Lung (tissue), 17 donors: ENCODE measurements at places on chromosomes 7 and 10. TPM values are rescaled to one million over a fixed set of nuclear protein-coding genes. Genes with fewer than 3 reads are reported as not detected.

TFR2 gene
- 2.1 TPM for total RNA-seq

ZNF503 gene
- total RNA-seq = 24.8 TPM

TRIL gene
- 2.9 TPM for total RNA-seq

ATOH7 gene
- total RNA-seq = not detected

- no peaks in the 10 kb centered on the region for H3K27me3 ChIP-seq
- H3K36me3 ChIP-seq = peaks cover 29% of the 10 kb centered on the region
- H3K27ac ChIP-seq = peak overlapping the region; percentile 54
- H3K4me3 ChIP-seq = no peak overlapping the region
- H3K4me1 ChIP-seq = peaks cover under 1% of the 10 kb centered on the region
These were observed 33.2 kb downstream of the TACR2 start for GRCh38 chr10:69383558-69383957.

DNA sequence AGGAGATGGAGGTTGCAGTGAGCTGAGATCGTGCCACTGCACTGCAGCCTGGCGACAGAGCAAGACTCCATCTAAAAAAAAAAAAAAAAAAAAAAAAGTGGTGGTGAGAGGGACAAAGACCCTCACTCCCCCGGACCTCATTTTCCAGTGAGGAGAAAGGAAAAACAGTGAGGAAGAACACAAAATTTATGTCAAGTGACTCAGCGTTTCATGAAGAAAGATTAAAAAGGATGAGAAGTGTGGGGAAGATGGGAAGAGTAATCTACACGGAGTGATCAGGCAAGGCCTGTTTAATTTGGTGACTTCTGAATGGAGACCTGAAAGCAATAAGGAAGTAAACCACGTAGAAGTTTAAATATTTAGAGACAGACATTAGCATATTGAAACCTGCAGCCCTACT lies 7.0 kb downstream of the NUDT5 start:
- DNase-seq = no peak
- no peaks in the 10 kb centered on the region for H3K27me3 ChIP-seq
- no peaks in the 10 kb centered on the region for H3K4me1 ChIP-seq

GRCh38 chr10:132752961-132753360 lies 33.0 kb downstream of the NKX6-2 start:
- H3K36me3 ChIP-seq = peaks cover 24% of the 10 kb centered on the region
- no peaks in the 10 kb centered on the region for H3K4me1 ChIP-seq
- H3K4me3 ChIP-seq = no peak overlapping the region
- H3K27ac ChIP-seq = no peak overlapping the region

DNA sequence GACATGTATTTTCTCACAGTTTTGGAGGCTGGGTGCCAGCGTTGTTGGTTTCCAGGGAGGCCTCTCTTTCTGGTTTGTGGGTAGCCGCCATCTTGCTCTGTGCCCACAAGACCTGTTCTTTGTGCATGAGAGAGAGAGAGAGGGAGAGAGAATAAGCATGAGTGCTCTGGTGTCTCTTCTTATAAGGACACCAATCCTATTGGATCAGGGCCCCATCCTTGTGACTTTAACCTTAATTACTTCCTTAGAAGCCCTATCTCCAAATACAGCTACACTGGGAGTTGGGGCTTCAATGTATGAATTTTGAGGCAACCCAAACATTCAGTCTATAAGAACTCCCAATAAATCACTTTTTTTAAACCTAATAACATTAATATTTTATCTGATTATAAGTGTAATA lies 114.6 kb downstream of the PARP12 start:
- H3K4me1 ChIP-seq = peaks cover 10% of the 10 kb centered on the region
- DNase-seq = no peak
- H3K4me3 ChIP-seq = no peak overlapping the region
- H3K36me3 ChIP-seq = no peaks in the 10 kb centered on the region
- H3K27me3 ChIP-seq = no peaks in the 10 kb centered on the region

GRCh38 chr7:158314394-158314793 lies 273.2 kb downstream of the PTPRN2 start:
- DNase-seq = no peak
- H3K4me3 ChIP-seq = no peak overlapping the region
- H3K4me1 ChIP-seq = no peaks in the 10 kb centered on the region
- no peaks in the 10 kb centered on the region for H3K36me3 ChIP-seq
- no peak overlapping the region for H3K27ac ChIP-seq
- H3K27me3 ChIP-seq = peaks cover 2% of the 10 kb centered on the region

DNA sequence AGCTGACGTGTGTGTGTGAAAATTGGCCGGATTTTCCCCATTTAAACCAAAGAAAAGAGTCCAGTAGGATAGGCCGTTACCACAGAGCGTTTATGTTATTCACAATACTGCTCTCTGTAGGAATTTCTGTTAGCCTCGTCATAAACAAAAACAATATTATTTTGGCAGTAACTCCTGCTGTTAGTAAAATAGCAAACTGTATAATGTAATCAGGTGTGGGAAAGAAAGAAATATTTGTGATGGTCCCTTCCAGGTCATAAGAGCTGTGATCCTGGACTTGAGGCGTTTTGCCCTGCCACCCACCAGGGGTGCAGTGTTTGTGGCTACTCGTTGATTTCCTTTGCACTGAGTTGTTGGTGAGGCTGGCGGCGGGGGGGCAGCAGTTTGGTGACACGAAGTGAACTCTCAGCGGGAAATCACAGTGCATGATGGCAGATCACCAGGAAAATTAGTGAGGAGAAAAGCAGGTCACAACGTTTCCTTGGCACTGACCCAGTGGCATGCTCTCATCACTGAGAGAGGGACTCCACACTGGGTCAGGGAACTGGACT lies 2.8 kb downstream of the EEPD1 start:
- peak overlapping the region; percentile 29 for H3K4me3 ChIP-seq
- no peak overlapping the region for H3K27ac ChIP-seq
- peak; percentile 67 for DNase-seq

DNA sequence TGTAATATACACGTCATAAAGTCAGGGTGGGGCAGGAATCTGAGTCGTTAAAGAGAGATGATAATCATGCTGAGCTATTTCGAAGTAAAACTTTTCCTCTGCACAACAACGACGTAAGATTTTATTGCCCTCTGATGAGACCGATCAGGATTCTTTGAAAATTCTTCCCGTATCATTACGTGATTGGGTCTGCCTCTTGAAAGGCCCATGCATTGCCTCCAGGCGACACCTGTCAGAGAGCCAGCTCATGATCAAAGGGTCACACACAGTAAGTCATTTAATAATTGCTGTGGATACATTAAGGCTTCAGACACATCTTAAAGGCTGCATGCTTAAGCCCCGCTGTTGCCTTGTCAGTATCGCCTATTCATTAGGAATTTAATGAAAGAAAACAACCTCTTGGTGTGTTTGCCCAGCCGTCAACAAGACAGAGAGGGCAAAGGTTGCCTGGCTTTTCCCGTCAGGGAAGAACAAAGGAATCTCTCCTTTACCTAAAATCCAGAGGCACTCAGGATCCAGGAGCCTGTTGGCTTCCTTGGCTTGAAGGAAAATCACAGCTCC lies 189.0 kb upstream of the SH2B2 start:
- H3K4me1 ChIP-seq = no peaks in the 10 kb centered on the region
- no peak overlapping the region for H3K4me3 ChIP-seq
- peak; percentile 14 for DNase-seq
- no peak overlapping the region for H3K27ac ChIP-seq
- H3K27me3 ChIP-seq = no peaks in the 10 kb centered on the region
- H3K36me3 ChIP-seq = peaks cover 20% of the 10 kb centered on the region

DNA sequence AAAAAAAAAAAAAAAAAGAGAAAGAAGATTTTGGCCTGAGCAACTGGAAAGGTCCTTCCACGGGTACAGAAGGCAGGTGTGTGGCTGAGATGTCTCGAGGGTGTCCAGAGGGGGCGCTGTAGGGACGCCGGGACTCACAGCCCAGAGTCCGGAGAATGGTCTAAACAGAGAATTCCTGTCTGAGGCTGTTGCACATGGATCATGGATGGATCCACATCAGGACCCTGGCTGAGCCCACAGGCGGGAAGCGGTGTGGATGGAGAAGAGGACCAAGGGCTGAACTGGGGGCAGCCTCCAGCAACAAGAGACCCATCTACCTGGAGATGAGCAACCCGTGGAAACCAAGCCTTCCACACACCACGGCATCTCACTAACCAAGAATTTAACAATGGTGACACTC lies 55.0 kb downstream of the PKD1L1 start:
- H3K27me3 ChIP-seq = no peaks in the 10 kb centered on the region
- no peaks in the 10 kb centered on the region for H3K36me3 ChIP-seq
- no peak overlapping the region for H3K27ac ChIP-seq
- no peaks in the 10 kb centered on the region for H3K4me1 ChIP-seq

- no peaks in the 10 kb centered on the region for H3K36me3 ChIP-seq
- no peak for DNase-seq
- H3K27me3 ChIP-seq = no peaks in the 10 kb centered on the region
- H3K27ac ChIP-seq = no peak overlapping the region
These were observed 8.7 kb downstream of the RASGEF1A start for GRCh38 chr10:43258211-43258561.

DNA sequence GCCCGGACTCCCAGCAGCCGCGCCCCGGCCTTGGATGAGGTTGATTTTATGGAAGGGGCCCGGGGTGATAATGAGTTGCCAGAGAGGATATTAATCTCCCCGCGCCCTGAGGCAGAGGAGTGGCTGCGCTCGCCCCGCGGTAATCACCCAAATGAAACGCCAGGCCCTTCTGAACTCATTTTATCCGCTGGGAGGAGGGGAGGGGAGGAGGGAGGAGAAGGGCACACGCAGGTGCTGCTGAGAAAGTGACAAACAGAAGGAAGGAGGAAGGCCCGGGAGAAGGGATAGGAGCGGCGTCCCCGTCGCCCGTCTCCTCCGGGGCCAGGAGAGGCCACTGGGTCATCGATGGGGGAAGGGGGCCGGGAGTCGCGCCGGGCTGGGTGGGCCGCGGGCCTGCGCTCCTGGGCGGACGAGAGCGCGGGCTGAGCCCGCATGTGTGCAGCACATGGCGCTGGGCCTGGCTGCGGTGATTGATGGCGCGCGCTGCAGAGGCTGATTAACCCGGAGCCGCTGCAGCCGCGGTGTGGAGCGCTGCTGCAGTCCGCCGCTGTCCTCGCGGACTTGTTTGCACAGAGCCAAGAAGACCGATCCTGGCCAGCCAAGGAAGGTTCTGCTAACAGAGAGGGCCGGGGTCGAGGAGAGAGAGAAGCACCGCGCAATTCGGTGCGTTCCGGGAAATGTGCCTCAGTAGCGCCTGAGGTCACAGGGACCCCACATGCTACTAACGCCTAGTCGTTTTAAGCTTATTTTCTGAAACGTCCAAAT lies 6.5 kb downstream of the MNX1 start:
- peaks cover 66% of the 10 kb centered on the region for H3K27me3 ChIP-seq
- H3K4me3 ChIP-seq = no peak overlapping the region
- DNase-seq = peak; percentile 40
- H3K36me3 ChIP-seq = no peaks in the 10 kb centered on the region
- no peak overlapping the region for H3K27ac ChIP-seq
- H3K4me1 ChIP-seq = peaks cover 4% of the 10 kb centered on the region

DNA sequence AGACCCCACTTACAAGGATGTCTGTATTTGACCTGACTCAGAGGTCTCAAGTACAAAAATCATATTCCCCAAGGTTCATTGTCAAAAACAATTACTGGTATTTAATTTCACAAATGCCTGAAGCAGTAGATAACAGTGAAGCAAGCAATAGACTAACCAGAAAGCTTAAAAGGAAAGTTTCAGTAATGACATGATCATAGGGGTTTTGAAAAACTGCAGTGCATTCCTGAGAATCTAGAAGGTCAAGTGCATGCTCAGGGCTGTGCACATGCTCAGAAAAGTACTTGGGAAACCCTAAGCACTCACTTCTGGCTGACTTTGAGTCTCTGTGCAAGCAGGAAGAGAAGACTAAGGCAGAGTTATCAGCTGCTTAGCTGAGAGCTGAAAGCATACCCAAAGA lies 27.1 kb downstream of the RASGEF1A start:
- H3K27me3 ChIP-seq = no peaks in the 10 kb centered on the region
- H3K27ac ChIP-seq = no peak overlapping the region
- H3K4me1 ChIP-seq = no peaks in the 10 kb centered on the region
- no peaks in the 10 kb centered on the region for H3K36me3 ChIP-seq
- no peak overlapping the region for H3K4me3 ChIP-seq

- H3K36me3 ChIP-seq = no peaks in the 10 kb centered on the region
- no peak overlapping the region for H3K4me3 ChIP-seq
- H3K4me1 ChIP-seq = no peaks in the 10 kb centered on the region
- no peaks in the 10 kb centered on the region for H3K27me3 ChIP-seq
- no peak overlapping the region for H3K27ac ChIP-seq
These were observed 55.9 kb downstream of the APBB1IP start for GRCh38 chr10:26494018-26494417.

DNA sequence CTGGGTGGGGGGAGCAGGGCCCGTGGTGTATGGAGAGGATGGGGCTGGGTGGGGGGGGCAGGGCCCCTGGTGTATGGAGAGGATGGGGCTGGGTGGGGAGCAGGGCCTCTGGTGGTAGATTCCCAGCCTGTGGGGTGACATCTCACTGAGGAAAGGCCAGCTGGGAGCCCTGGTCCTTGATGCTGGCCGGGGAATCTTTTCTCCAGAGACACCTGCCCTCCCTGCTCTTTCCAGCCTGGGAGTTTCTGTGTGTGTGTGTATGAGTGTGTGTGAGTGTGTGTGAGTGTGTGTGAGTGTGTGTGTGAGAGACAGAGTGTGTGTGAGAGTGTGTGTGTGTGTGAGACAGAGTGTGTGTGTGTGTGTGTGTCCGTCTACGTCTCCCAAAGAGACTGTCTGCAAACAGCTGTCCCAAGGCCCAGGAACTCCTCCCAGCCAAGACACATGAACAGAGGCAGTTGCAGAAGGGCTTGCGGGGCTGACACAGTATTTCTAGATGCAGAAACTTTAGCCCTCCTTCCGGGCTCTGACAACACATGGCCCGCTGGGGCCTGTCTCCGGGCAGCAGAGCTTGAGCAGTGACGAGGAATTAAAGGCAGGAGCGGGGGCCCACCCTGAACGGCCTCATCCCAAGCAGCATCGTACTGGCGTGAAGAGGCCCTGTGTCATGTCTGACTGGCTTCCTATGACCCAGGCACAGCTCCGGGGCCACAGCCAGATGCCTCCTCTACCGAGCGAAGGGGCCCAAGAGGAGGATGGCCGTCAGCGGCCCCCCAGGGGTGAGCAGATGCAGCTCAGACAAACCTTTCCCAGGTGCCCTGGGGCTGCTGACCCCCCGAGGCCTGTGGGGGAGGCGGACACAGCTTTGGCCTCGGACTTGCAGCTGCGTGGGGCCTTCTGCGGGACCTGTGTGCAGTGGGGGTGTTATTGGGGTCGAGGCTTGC lies 24.3 kb downstream of the FAM20C start:
- DNase-seq = peak; percentile 69
- no peaks in the 10 kb centered on the region for H3K27me3 ChIP-seq
- H3K4me3 ChIP-seq = no peak overlapping the region
- no peak overlapping the region for H3K27ac ChIP-seq
- H3K36me3 ChIP-seq = peaks cover 17% of the 10 kb centered on the region

- no peak overlapping the region for H3K4me3 ChIP-seq
- H3K27me3 ChIP-seq = no peaks in the 10 kb centered on the region
- peak overlapping the region; percentile 73 for H3K27ac ChIP-seq
These were observed 3.9 kb downstream of the LFNG start for GRCh38 chr7:2523461-2523936.

GRCh38 chr7:2820508-2820934 lies 23.6 kb downstream of the GNA12 start:
- H3K27ac ChIP-seq = no peak overlapping the region
- H3K4me1 ChIP-seq = peaks cover 14% of the 10 kb centered on the region
- H3K4me3 ChIP-seq = no peak overlapping the region
- no peaks in the 10 kb centered on the region for H3K27me3 ChIP-seq
- no peaks in the 10 kb centered on the region for H3K36me3 ChIP-seq

GRCh38 chr10:80397014-80397413 lies 11.3 kb upstream of the PRXL2A start:
- H3K4me3 ChIP-seq = no peak overlapping the region
- H3K4me1 ChIP-seq = peaks cover 2% of the 10 kb centered on the region
- DNase-seq = no peak
- H3K27me3 ChIP-seq = no peaks in the 10 kb centered on the region
- no peak overlapping the region for H3K27ac ChIP-seq
